ENCODE measurements at places on chromosomes 11 and 22.

DNA sequence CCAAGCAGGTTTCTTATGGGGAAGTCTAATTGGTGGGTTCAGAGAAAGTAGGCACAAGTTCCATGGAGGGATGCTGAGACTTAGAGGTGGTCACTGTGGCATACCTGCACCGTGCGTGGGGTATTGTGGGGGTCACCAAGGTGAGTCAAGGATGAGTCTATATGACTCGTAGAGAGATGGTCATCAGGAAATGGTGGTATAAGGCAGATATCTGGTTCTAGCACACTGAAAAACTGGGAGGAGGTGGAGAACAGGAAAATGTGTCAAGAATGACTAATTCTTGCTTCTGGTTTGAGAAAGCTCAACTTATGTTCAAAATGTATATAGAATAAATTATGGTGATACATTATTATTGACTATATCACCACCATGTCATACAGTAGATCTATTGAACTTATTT lies 258.1 kb downstream of the RAB38 start:
- DNase-seq, result no peak

DNA sequence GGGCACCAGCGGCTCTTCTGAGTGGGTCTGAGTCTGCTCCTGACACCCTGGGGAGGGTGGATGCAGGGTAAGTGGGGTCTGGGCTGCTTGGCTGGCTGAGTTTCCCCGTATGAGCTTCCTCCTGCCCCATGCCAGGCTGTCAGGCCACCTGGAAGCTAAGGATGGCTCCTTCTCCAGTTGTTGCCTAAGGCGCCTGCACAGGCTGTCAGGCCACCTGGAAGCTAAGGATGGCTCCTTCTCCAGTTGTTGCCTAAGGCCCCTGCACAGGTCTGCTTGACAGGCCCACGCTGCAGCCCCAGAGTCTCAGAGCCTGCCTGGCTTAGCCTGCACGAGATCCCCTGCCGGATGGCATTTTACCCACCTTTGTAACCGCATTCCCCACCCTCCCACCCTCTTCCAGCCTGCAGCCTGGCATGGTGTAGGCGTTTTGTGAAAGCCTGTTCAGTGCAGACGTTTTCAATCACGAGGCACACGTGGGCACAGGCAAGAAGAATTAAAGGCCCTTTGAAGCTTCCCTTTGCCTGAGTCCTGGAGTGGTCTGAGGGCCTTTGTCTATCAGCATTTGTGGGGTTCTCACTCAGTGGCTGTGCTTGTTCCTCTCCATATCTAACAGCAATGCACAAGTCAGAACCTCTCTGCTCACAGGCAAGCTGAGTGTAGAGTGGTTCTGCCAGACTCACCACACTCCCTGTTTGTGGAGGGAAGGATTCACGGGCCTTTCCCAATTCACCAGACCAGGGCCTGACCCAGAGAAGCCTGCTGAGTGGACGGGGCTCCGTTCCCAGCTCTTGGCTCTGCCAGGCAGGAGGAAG lies 40.2 kb upstream of the B3GAT1 start:
- no peak for DNase-seq

GRCh38 chr11:44912270-44912987 lies 38.3 kb downstream of the TP53I11 start:
- DNase-seq, result no peak

DNA sequence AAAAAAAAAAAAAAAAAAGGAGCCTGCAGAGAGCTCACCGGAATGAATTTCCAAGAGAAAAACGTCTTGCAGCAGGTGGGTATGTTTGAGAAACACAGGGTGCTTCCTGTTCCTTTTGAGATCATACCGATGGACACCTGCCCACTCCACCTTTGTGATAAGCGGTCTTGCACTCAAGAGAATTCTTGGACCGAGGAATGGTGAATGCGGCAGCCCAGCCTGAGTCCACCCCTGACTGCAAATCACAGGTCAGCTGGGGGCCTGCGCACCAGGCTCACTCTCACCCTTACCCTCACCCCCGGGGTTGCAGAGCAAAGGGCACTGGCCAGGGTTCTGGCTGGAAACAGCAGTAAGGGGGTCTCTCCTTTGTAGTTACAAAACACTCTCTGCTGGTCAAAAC lies 16.8 kb upstream of the TEF start:
- DNase-seq, result no peak

- no peak for DNase-seq
These were observed 82.9 kb upstream of the UBASH3B start for GRCh38 chr11:122572592-122572991.

- DNase-seq, result no peak
These were observed 7.4 kb downstream of the DUSP8 start for GRCh38 chr11:1564535-1565172.

DNA sequence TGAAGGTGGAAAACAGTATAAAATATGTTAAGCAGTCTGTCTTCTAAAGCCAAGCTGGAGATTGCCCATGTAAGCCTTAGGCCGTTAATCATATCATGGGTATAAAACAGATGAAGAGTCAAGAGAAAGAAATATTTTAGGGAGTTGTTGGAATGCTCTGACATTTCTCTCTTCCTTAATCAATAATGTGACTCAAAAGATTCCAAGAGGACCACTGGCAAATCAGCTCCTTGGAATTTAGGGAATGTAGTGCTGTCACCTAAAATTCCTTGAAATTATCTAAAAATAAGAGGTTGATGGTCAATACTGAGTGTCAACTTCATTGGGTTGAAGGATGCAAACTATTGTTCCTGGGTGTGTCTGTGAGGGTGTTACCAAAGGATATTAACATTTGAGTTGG lies 525.9 kb downstream of the KCNA4 start:
- no peak for DNase-seq

- peak; percentile 26 for DNase-seq
These were observed 36.0 kb upstream of the CSNK1E start for GRCh38 chr22:38353142-38353629.

DNA sequence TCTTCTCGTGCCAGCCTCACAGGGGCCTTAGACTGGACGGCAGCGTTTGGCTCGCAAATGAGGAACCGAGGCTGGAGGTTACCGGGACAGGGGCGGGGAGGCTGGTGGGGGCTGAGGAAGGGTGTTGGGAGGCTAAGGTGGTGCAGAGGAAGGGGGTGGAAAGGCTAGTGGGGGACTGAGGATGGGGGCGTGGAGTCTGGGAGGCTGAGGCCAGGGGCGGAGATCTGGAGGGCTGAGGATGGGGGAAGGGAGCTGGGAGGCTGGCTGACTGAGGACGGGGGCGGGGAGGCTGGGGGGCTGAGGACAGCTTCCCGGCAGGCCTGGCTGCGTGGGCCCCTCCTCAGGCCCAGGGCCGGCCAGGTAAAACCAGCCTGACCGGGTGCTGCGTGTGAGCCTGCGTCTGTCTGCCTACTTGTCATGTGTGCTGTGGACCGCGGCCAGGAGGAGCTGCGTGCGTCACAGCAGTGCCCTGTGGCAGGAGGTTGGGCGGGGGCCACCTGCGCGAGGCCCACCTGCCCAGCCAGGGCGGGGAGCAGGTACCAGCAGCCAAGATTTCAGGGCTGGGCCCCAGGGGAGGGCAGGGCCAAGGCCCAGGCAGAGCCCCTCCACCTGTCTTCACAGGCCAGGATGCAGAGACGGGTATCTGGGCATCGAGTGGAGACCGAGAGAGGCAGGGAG lies 9.4 kb upstream of the PIM3 start:
- no peak for DNase-seq

DNA sequence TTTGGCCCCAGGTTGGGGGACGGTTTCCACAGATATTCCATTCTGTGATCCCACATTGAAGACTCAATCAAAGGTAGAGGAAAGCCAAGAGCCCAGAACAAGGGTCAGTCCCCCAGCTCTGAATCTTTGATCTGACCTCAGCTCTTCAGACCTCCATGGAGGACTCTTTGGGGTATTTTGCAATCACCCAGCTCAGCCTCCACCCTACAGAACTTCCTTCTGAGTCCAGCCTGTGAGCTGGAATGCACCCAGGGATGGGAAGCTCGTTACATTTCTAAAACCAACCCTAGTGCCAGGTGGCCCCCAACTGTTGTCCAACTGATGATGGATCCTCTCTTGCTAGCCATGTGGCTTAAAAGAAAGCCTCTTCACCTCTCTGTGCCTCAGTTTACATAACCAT lies 335.3 kb downstream of the MN1 start:
- no peak for DNase-seq

DNA sequence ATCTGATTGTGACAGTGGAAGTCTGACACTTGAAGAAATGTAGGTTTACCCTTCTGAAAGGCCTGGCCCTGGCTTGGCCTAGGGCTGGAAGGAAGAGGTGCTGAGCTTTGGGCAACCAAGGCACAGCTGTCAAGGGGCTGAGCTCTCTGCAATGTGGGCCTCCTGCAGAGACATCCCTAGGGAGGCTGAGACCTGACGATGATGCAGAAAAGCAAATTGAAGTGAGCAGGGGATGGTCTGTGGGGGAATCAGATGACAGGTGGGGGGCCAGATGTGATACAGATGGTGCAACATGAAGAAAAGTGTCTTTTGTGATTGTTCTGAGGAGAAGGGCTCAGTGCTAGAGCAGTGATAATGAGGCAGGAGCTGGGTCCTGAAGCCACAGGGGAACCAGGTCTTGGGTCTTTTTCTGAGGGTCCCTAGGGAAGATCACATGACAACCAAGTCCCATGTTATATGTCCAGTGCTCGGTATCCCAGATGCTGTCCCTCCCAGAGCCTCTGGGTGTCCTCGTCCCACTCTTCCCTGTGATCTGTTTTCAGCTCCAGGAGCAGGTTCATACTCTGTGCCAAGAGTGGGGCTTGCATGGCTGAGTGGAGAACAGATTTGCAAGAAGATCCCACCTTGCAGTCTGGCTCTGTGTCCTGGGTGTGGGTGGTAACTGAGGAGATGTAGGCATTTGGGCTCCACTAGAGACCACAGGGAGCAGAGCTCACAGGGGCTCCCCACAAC lies 79.9 kb upstream of the VPREB1 start:
- no peak for DNase-seq

DNA sequence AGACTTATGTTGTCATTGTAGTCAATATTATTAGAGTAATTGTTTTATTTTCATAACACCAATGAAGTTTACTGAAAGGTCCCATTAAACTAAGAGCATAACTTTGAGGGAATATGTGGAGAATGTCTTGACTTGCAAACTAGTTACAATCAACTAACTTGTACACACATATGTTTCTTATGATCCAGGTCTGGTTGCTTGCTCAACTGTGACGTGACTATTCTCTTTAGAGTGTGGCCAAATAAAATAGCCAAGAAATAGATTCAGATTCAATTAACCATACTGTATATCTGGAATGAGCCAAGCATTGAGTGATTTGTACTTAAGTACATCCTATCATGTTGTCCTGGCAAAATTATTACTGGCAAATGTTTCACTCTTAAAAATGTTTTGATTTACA lies 101.7 kb downstream of the METTL15 start:
- no peak for DNase-seq

GRCh38 chr22:27673839-27674238 lies 127.7 kb downstream of the MN1 start:
- DNase-seq, result no peak

GRCh38 chr11:92834296-92835020 lies 135.0 kb upstream of the MTNR1B start:
- no peak for DNase-seq

- no peak for DNase-seq
These were observed 237.8 kb downstream of the TTC28 start for GRCh38 chr22:28441720-28442263.

GRCh38 chr11:3123761-3124733 lies 41.1 kb downstream of the OSBPL5 start:
- DNase-seq, result no peak

DNA sequence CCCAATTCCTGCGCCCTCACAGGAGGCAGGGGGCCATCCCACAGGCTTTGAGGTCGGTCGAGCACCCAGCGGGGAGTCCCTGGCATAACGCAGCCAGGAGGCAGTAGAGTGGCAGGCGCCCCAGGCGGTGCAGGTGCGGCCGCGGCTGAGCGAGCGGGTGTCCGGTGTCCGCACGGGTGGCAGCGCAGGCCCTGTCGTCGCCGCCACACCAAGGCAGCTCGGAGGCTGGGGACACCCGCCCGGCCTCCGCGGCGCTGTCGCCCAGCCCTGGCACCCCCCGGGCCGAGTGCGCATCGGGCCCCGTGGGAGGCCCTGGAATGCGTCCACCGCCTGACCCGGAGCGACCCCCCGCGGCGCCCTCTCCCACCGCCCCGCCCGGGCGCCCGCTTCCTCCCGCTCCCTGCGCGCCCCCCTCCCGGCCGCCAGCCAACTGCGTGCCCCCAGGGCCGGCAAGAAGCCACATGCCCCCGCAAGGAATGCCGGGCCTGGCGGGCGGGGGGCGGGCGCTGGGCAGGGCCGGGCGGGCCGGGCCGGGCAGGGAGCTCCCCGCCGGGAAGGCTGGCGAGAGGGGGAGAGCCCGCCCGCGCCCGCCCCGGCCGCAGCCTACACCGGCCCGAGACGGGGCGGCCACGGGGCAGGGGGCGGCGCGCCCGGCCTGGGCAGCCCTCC lies 33.9 kb downstream of the PRDM11 start:
- no peak for DNase-seq

DNA sequence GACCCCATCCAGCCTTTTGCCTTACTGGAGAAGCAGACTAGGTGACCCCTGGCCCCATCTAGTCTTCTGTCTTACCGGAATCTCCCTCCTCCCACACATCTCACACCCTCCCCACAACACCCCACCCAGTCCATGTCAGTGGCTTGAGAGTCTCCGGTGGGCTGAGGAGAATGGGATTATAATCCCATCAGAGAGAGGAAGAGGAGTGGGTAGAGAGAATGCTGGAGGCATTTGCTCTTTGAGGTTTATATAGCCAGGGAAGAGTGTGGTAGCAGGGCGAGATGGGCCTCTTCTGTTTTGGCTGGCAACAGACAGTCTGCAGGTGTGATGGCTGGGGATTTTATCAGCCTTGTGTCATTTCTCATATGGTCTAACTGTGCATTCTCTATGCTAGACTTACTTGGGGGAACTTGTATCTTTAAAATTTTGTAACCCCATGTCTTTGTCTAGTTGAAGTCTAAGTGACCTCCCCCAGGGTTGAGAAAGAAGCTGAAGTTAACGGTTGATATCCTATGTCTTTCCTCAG lies 50.3 kb downstream of the GRAMD1B start:
- no peak for DNase-seq

DNA sequence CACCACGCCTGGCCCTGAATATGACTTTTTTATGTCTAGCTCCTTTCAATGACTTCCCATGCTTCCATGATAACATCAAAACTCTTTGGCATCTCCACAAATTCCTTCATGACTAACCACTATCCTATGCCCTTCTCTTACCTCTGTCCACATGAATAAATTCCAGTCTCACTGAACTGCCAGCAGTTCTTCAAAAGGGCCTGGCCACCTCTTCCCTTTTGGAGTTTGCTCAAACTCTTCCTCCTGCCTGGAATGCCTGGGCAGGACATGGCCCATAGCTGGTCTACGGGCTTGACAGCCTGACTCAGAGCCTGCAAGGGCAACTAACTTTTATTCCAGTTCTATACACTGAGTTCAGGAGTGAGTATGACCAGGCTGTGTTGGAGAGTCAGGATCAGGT lies 41.8 kb upstream of the ZBTB16 start:
- no peak for DNase-seq

- DNase-seq, result no peak
These were observed 1165.7 kb downstream of the LRRC4C start for GRCh38 chr11:40293655-40294348.

DNA sequence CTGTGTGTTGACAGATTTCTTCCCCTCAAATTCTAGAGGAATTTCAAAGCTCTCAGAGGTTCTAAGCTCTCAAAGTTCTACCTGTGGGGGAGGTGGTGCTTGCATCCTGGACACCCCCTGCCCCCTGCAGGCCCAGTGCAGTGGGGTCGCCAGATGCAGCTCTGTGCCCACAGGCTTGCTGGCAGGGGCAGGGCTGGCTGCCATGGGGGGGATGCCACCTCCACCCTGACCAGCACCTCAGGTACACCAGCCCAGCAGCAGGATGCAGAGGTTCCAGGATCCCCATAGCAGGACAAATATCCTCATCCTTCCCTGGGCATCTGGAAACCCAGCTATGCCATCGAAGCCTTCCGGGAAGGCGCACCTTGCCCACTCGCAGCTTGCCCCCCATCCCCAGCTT lies 91.1 kb downstream of the BRD1 start:
- DNase-seq, result no peak
